ENCODE measurements at places on chromosomes 5 and 9. TPM values are rescaled to one million over a fixed set of nuclear protein-coding genes. Genes with fewer than 3 reads are reported as not detected.

CDH6 gene
- 127 TPM for total RNA-seq

BARHL1 gene
- total RNA-seq, result 0.14 TPM

MRPS27 gene
- 66.3 TPM for total RNA-seq

COL15A1 gene
- 0.68 TPM for total RNA-seq

SOHLH1 gene
- total RNA-seq, result not detected

SEMA5A gene
- 92.9 TPM for total RNA-seq

SCGB3A2 gene
- 1.4 TPM for total RNA-seq

DNA sequence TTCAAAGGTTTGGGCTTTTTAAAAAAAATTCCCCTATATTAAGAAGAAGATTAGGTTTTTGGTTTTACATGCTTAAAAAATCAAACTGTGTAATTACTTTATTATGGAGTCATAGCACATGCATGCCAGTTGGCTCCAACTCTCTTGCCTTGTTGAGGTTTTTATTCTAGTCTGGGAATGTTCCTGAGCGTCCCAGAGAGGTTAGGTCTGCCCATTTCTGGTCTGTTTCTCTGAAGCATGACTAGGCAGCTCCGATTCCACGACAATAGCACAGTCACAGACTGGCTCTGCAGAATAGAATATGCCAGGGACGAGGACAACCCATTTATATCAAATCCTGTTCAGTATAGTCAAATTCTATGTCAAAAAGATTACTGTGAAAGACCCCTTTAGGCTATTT lies 217.0 kb downstream of the PCSK5 start:
- no peak overlapping the region for H3K4me3 ChIP-seq
- H3K36me3 ChIP-seq, result peaks cover 26% of the 10 kb centered on the region
- peaks cover 29% of the 10 kb centered on the region for H3K4me1 ChIP-seq
- H3K27ac ChIP-seq, result no peak overlapping the region

- no peaks in the 10 kb centered on the region for H3K36me3 ChIP-seq
- DNase-seq, result no peak
- H3K27ac ChIP-seq, result no peak overlapping the region
- no peaks in the 10 kb centered on the region for H3K27me3 ChIP-seq
- no peak overlapping the region for H3K4me3 ChIP-seq
These were observed 17.9 kb upstream of the RPS23 start for GRCh38 chr5:82295959-82296531.

DNA sequence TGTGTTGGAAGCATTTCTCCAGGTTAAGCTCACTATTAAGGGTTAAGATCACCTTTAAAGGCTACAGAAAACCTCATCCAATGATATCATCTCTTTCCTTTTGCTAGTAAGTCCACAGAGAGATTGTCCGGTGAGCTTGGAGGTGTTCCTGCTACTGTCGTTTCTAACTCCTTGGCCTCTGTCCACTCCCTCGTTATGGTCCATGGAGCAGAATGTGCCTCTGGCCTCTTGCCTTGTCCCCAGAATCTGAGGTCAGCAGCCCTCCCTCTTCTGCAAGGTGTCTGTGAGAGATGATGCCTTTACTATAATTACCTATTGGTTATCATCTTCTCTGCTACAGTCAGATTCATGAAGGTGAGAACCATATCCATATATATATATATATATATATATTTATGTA lies 15.0 kb downstream of the ORM2 start:
- DNase-seq, result no peak
- H3K4me1 ChIP-seq, result peaks cover 11% of the 10 kb centered on the region
- no peaks in the 10 kb centered on the region for H3K27me3 ChIP-seq
- H3K27ac ChIP-seq, result no peak overlapping the region
- H3K36me3 ChIP-seq, result peaks cover 24% of the 10 kb centered on the region
- no peak overlapping the region for H3K4me3 ChIP-seq

- H3K4me3 ChIP-seq, result no peak overlapping the region
- no peaks in the 10 kb centered on the region for H3K36me3 ChIP-seq
- DNase-seq, result no peak
- no peaks in the 10 kb centered on the region for H3K4me1 ChIP-seq
- H3K27me3 ChIP-seq, result no peaks in the 10 kb centered on the region
These were observed 144.5 kb upstream of the TNC start for GRCh38 chr9:115262477-115262876.

GRCh38 chr5:153517241-153517611 lies 26.8 kb downstream of the GRIA1 start:
- H3K27ac ChIP-seq, result no peak overlapping the region
- H3K27me3 ChIP-seq, result no peaks in the 10 kb centered on the region
- DNase-seq, result no peak
- no peak overlapping the region for H3K4me3 ChIP-seq
- H3K4me1 ChIP-seq, result peaks cover 35% of the 10 kb centered on the region

- H3K27ac ChIP-seq, result no peak overlapping the region
- H3K27me3 ChIP-seq, result peaks cover 3% of the 10 kb centered on the region
- peaks cover 6% of the 10 kb centered on the region for H3K4me1 ChIP-seq
- H3K36me3 ChIP-seq, result peaks cover 8% of the 10 kb centered on the region
- no peak for DNase-seq
These were observed 18.5 kb downstream of the NINJ1 start for GRCh38 chr9:93115486-93116071.

- no peak overlapping the region for H3K4me3 ChIP-seq
- no peaks in the 10 kb centered on the region for H3K27me3 ChIP-seq
- peaks cover 58% of the 10 kb centered on the region for H3K36me3 ChIP-seq
- no peak overlapping the region for H3K27ac ChIP-seq
- H3K4me1 ChIP-seq, result no peaks in the 10 kb centered on the region
These were observed 45.9 kb downstream of the LARP1 start for GRCh38 chr5:154801083-154801482.

DNA sequence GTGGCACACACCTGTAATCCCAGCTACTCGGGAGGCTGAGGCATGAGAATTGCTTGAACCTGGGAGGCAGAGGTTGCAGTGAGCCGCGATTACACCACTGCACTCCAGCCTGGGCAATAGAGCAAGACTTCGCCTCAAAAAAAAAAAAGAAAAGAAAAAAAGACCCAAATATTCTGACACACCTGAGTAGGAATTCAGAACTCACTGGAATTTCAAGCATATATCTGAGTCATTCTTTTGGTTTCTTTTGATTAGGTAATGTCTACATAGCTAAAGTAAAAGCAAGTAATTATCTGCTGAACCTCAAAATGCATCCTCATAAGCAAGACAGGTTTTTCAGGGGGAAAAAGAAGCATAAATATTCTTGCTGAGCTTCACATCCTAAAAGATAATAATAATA lies 35.9 kb downstream of the ANKRD31 start:
- no peaks in the 10 kb centered on the region for H3K27me3 ChIP-seq
- no peaks in the 10 kb centered on the region for H3K36me3 ChIP-seq
- H3K4me3 ChIP-seq, result no peak overlapping the region

DNA sequence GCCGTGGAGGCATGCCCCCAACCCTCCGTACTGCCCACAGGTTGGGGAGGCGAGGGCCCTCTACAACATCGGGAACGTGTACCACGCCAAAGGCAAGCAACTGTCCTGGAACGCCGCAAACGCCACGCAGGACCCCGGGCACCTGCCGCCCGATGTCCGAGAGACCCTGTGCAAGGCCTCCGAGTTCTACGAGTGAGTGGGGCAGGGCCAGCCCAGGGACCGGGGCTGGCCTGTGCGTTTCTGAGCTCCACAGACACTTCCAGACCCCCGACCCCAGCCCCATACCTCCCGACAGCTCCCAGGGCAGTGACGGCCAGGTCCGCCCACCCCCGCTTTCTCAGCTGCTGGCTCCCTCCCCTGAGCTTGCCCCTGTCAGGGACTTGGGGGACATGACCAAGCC lies 9.5 kb downstream of the GPSM1 start:
- no peak overlapping the region for H3K4me3 ChIP-seq
- H3K4me1 ChIP-seq, result peaks cover 5% of the 10 kb centered on the region

DNA sequence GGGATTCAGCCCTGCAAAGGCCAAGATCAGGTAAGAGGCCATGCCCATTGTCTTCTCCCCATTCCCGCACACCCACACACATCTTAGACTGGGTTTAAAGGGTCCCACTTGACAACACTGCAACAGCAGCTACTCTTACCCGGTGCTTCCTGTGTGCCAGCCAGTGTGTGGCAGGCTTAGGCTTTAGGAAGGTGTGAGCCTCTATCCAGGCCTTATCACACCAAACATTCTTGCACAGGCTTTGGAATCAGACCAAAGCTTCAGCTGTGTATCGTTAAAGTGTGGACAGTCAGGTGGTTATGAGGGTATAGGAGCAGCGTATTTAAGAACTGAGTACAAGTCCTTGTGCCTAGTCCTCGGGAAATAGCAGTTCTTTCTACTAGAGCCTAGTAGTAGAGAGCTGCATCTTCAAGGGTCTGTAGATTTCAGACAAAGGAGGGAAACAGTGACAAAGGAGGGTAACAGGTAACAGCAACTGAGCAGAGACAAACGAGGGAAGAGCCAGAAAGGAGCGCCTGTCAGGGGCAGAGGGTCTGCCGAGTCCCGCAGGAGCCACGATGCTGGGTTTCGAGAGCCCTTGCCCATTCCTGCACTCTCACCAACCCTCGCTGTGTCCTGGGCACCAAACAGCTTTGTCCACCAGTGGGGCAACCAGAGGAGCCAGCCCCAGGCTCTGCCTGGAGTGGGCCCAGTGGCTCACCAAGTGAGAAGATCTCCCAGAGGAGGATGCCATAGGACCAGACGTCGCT lies 30.9 kb downstream of the CSF1R start:
- peaks cover 16% of the 10 kb centered on the region for H3K36me3 ChIP-seq
- no peak overlapping the region for H3K4me3 ChIP-seq
- DNase-seq, result no peak
- H3K27ac ChIP-seq, result no peak overlapping the region

GRCh38 chr5:133017964-133018363 lies 8.4 kb downstream of the ZCCHC10 start:
- H3K4me1 ChIP-seq, result peaks cover 7% of the 10 kb centered on the region
- no peaks in the 10 kb centered on the region for H3K27me3 ChIP-seq
- H3K27ac ChIP-seq, result no peak overlapping the region
- no peak overlapping the region for H3K4me3 ChIP-seq
- H3K36me3 ChIP-seq, result peaks cover 13% of the 10 kb centered on the region

DNA sequence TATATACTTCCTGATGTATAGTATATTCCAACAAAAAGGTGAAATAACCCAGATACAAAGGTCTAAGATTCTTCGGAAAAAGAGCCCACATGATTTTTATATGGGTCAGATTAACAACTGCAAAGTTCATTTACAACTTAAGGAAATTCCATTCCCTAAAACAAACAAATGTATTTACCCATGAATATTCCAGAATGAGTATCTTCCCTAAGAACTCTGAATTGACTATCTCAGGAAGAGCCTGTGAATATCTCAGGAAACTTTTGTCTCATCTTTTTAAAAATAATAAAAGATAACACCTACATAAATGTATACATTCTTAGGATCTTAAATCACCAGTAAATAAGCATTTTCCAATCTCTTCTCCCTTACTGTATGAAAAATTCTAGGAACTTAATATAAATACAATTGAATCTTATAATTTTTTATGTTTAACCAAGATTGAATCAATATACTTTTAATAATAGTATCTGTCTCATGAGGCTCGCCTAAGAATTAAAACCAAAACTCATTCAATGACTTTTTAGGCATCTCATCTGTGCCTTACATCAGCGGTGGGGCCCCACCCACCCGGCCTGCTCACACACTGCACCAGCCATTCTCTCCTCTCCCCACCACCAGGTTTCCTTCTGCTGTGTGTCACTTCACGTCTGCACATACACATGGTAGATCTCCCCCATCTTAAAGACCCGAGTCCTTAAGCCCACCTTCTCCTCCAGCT lies 78.1 kb downstream of the RAPGEF1 start:
- no peak for DNase-seq
- no peak overlapping the region for H3K4me3 ChIP-seq
- H3K4me1 ChIP-seq, result peaks cover 25% of the 10 kb centered on the region
- H3K27ac ChIP-seq, result no peak overlapping the region
- H3K27me3 ChIP-seq, result no peaks in the 10 kb centered on the region
- peaks cover 4% of the 10 kb centered on the region for H3K36me3 ChIP-seq

Measured in type B pancreatic cell (in vitro differentiated cells).